Activated naive CD8-positive, alpha-beta T cell treated with anti-CD3 and anti-CD28 coated beads, Interleukin-2, amount 50 U/mL, for 16 hours (primary cell): ENCODE measurements at places on chromosomes 13 and 19.

- no peak for DNase-seq
These were observed 61.9 kb downstream of the THSD1 start for GRCh38 chr13:52344108-52344507.

DNA sequence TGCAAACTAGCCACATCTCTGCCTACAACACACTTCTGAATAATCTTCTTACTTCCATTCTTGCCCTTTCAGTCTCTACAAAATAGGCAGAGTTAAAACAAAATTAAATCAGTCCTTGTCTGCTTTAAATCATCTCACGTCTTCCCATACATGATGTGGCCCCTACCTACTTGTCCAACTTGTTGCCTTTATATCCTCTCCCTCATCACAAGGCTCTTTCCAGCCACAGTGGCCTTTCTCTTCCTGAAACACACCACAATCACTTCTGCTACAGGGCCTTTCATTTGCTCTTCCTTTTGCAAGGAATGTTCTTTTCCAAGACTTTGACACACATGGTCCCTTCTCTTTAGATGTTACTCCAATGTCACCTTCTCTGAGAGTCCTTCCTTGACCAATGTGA lies 1.7 kb downstream of the RBM26 start:
- DNase-seq, result no peak

GRCh38 chr13:109712124-109712722 lies 74.2 kb downstream of the IRS2 start:
- DNase-seq, result no peak

DNA sequence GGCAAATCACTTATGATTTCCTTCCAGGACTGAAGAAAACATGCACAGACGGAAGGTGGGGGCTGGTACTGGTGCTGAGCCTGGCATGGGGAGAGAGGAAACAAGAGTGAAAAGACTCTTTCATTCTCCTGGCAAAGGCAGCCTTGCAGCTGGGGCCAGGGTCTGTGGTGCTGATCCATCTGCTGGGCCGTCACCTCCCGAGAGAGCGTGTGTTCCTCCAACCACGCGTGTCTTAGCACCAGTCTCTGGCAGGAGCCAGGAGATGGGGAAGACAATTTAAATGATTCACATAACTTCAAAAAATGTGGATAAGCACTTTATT lies 23.9 kb upstream of the SPART start:
- DNase-seq, result no peak

- no peak for DNase-seq
These were observed 2.7 kb downstream of the ING1 start for GRCh38 chr13:110716247-110716515.

GRCh38 chr13:44379885-44380284 lies 6.3 kb downstream of the SERP2 start:
- no peak for DNase-seq

DNA sequence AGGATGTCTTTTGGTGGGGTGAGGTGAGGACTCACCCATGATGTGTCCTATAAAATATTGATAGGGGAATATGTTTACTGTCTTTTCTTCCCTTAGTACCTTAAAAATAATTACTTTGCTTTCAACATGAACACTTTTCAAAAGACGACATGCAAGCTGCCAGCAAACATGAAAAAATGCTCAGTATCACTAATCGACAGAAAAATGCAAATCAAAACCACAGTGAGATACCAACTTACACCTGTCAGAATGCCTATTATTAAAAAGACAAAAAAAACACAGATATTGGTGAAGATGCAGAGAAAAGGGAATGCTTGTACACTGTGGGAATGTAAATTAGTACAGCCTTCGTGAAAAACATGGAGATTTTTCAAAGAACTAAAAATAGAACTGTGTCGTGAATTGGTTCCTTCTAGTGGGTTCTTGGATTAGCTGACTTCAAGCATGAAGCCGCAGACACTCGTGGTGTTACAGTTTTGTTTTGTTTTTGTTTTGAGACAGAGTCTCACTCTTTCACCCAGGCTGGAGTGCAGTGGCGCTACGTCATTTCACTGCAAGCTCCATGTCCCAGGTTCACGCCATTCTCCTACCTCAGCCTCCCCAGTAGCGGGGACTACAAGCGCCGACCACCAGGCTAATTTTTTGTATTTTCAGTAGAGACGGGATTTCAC lies 160.9 kb downstream of the FGF9 start:
- no peak for DNase-seq

GRCh38 chr19:48290401-48290770 lies 20.5 kb downstream of the ZNF114 start:
- DNase-seq, result no peak

GRCh38 chr13:95044452-95045205 lies 256.6 kb downstream of the ABCC4 start:
- DNase-seq, result no peak

DNA sequence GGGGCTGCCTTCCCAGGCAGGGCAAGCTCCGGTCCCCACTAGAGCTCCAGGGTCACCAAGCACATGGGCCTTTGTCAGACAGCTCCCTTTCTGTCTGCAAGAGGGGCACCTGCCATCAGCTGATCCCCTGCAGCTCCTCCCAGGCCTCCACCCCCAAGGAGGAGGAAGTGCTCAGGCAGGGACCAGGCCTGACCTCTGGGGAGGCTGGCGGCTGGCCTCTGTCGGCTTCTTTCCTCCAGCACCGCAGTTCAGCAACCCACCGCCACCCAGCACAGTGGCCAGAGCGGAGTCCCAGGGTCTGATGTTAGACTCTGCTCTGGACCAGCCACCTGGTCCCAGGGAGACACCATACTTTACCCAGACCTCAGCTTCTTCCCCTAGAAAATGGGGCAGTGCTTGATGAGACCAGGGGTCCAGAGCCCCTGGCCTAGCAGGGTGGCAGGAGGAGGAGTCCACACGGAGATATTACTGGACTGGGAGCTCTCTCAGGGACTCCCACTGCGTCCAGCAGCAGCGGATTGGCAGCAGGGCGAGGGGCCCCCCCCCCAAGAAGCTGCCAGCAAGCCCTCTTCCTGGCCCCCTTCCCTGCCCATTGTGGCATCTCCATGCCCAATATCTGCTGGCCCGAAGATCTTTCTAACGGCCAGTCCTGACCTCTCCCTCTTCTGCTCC lies 24.1 kb downstream of the NKPD1 start:
- no peak for DNase-seq

DNA sequence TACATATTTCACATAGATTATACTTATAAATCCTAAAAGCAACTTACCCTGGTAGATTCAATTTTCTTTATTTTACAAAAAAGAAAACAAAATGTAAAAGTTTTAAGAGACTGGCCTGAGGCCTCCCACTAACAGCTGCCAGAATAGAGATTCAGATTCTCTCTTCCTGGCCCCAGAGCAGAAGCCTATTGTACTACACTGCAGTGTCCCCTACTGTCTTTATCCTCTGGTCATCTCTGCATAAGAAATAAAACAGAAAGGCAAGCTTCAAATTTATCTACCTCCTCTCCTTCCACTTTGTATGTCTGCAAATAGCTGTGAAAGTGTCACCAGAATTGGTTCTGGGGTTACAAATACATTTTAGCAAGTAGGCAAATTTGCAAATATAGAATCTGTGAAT lies 1004.1 kb upstream of the PCDH9 start:
- DNase-seq, result no peak

- DNase-seq, result peak; percentile 61
These were observed 194.5 kb downstream of the KATNAL1 start for GRCh38 chr13:30112602-30113435.

DNA sequence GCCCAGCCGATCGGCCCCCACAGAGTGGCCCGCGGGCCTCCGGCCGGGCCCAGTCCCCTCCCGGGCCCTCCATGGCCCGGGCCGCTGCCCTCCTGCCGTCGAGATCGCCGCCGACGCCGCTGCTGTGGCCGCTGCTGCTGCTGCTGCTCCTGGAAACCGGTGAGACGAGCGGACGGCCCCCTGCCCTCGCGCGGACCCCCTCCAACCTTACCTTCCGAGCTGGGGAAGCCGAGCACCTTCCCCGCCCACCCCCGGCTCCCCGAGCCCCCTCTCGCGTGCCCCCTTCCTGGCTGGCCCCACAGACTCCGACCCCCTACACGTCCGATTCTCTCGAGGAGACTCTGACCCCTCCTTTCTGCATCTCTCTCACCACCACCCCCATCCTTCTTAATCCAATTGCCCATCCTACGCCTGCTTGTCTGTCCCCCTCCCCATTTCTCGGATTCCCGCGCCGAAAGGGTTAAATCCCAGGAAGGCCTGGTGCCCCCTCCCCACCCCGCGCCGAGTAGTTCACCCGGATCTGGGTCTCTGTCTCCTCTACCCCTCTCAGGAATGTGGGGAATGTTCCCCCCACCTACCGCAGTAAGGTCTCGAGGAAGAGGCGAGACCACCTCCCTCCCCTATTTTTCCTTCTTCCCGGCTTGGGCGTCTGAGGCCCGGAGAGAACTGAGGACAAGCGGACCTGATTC lies 502 bp downstream of the NECTIN2 start:
- DNase-seq, result no peak

DNA sequence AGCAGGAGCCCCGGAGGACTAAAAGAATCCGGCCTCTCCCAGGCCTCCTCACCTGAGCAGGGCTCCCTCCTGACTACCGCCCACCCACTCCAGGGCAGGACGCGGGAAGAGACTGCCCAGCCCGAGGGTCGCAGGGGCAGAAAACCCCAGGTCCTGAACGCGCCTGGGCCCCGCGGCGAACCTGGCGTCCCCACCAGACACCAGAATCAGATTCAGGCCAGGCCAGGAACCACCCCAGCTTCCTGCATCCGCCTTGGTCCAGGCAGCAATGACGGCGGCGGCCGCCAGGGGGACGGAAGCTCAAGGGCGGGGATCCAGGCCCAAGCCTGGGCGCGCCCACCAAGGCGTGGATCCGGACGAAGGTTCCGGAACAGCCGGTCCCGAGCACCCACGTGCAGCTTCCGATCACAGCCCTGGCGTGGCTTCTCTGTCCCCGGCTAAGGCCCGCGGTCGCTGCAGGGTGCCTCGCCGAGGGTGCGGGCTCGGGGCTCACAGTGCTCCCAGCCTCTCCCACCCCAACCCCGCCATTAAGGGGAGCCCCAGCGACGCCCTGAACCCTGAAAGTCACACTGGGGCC lies 3.6 kb downstream of the LGALS7 start:
- peak; percentile 68 for DNase-seq

DNA sequence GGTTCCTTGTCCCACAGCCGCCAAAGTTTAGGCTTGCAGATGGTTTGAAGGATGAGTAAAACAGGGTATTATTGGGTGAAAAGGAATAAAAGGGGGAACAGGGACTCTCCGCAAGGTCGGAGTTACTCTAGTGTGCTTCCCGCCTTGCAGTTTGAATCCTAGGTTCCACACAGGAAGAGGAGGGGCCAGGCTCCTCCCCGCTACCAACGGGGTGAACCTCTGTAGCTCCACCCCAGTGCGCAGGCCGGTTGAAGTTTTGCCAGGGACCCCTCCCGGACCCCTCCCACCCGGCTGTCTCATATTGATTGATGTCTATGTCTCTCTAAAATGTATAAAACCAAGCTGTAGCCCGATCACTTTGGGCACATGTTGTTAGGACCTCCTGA lies 11.6 kb upstream of the GTF2F2 start:
- DNase-seq, result no peak

GRCh38 chr13:39565036-39565949 lies 37.7 kb downstream of the LHFPL6 start:
- DNase-seq, result no peak

DNA sequence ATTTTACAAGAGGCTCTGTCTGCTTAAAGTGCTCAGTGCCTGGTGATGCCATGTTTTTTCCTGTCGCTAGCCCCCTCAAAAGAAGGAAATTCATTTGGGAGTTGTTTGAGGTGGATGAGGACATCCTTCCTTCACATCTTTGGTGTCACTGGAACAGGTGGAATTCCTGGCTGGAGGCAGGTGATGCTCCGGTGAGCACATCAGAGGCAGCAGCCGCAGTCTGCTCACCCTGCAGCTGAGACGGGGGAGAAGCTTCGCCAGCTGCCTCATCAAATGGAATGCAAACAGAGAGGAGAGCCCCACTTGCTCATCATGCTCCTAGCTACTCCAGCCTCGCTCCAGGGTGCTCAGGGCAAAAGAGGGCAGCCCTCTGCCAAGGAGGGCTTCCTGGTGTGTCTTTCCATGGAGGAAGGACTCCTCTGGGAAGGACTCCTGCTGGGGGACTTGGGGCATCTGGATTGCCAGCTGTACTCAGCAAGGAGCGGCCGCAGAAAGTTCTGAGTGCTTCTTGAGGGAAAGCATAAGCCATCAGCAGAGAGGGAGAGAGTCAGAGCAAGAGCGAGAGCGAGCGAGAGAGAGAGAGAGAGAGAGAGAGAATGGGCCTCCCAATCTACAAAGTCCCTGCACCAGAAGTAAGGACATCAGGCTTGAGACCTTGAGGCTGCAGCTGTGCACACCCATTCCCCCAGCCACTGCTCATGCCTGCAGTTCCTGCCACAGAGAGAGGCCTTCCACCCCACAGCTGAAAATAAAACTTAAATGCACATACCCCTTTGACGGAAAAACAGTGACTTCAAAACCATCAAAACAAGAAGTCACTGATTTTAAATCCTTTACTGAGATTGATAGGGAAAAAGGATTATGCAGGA lies 74.3 kb upstream of the UBL3 start:
- no peak for DNase-seq

GRCh38 chr19:19075126-19075525 lies 11.3 kb downstream of the SLC25A42 start:
- DNase-seq, result no peak

GRCh38 chr13:79775830-79776229 lies 294.9 kb downstream of the NDFIP2 start:
- no peak for DNase-seq

DNA sequence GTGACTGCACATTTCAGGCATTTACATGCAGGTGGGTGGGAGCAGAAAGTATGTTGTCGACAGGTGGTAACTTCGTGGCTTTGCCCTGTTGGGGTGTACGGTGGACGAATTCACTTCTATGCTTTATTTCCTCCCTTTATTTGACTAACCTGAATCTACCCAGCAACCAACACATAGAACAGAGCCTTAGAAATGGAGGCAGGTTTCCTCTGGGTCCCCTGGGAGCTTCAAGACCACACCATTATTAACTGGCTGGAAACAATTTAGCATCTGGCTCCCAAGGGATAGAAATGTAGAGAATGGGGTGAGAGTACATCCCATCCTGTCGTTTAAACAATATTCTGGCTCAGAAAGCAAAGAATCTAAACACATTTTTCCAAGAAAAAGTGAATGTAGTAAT lies 244.4 kb downstream of the DLEU7 start:
- DNase-seq, result no peak
